ENCODE measurements at places on chromosomes 5 and 9. TPM values are rescaled to one million over a fixed set of nuclear protein-coding genes. Genes with fewer than 3 reads are reported as not detected.

DNA sequence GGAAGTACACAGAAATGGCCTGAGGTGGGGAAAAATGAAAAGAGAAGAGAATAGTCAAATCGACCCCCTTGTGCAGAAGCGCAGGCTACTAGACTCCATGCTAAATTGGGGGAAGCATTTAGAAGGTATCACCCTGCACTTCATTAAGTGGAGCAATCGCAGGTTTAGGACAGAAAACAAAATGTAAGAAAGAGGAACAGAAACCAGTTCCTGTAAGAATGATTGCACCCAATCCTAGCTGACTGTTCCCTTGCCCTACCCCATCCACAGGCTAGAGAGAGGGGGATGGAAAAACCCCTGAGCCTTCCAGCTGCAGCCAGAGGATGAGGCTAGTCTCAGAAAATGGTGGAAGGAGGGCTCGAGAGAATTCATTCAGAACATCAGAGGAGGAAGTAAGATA, 23.9 kb upstream of the PPP1R2B start:
- H3K36me3 ChIP-seq = no peaks in the 10 kb centered on the region
- no peak for DNase-seq

ROR2 gene
- 1.5 TPM for total RNA-seq

NXNL2 gene
- not detected for total RNA-seq

IFNA21 gene
- not detected for total RNA-seq

HACD4 gene
- total RNA-seq = 0.12 TPM

DNA sequence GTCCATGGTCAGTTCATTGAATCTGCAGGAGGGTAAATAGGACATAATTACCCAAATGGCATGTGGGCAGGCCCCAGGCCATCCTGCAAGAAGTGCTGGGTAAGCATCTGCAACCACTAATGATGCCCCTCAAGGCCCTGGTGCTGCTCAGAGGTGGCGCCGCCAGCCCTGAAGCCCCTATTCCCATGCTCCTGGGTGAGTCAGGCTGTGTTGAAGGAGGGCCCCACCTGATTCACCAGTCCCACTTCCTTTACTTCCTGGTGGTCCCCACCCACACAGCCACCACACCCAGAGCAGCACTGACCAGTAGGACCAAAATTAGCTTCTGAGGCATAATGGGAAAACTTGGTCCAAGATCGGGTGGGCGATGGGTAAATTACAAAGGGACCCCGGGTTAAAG, 120.4 kb upstream of the SPRY4 start:
- no peak for DNase-seq
- no peak overlapping the region for H3K27ac ChIP-seq
- H3K4me3 ChIP-seq = no peak overlapping the region
- no peaks in the 10 kb centered on the region for H3K27me3 ChIP-seq
- no peaks in the 10 kb centered on the region for H3K36me3 ChIP-seq
- H3K4me1 ChIP-seq = peaks cover 4% of the 10 kb centered on the region

DNA sequence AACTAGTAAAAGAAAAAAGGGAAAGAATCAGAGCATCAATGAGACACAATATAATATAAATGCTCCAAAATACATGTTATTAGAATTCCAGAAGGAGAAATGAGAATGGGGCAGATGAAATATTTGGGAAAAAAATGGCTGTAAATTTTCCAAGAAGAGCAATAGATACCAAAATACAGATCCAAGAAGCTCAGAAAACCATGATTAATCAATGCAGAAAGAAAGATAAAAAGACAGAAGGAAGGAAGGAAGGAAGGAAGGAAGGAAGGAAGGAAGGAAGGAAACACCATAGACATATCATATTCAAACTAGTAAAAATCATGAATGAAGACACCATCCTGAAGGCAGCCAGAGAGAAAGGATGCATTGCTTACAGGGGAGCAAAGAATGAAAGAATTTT, 920.9 kb downstream of the EFNA5 start:
- DNase-seq = no peak
- no peak overlapping the region for H3K27ac ChIP-seq
- no peaks in the 10 kb centered on the region for H3K36me3 ChIP-seq
- H3K4me3 ChIP-seq = no peak overlapping the region
- H3K4me1 ChIP-seq = no peaks in the 10 kb centered on the region
- no peaks in the 10 kb centered on the region for H3K27me3 ChIP-seq

- H3K27me3 ChIP-seq = no peaks in the 10 kb centered on the region
- peaks cover 25% of the 10 kb centered on the region for H3K4me1 ChIP-seq
- no peak overlapping the region for H3K4me3 ChIP-seq
- no peak for DNase-seq
- no peaks in the 10 kb centered on the region for H3K36me3 ChIP-seq
- no peak overlapping the region for H3K27ac ChIP-seq
Measured at GRCh38 chr5:160957312-160957861, 105.4 kb upstream of the ATP10B start.

DNA sequence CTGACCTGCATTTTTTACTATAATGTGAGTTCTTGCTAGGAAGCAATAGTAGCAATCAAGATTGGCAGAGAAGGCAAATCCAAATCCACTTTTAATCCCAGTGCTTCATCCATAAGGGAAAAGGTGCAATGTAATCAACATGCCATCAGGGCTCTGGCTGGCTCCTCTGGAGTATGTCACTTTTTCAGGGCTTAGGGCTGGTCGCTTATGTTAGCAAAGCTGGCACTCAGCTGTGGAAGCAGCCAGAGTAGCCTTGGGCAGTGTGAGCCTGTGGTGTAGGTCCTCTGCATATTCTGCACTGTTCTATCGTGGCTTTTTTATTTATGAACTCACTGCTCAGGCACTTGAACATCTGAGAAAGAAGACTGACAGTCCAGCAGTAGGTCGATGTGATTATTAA, 16.1 kb downstream of the ACTBL2 start:
- no peak for DNase-seq
- no peaks in the 10 kb centered on the region for H3K36me3 ChIP-seq
- no peaks in the 10 kb centered on the region for H3K27me3 ChIP-seq
- no peaks in the 10 kb centered on the region for H3K4me1 ChIP-seq
- H3K4me3 ChIP-seq = no peak overlapping the region

- DNase-seq = no peak
- no peaks in the 10 kb centered on the region for H3K27me3 ChIP-seq
- no peak overlapping the region for H3K27ac ChIP-seq
- no peak overlapping the region for H3K4me3 ChIP-seq
- no peaks in the 10 kb centered on the region for H3K4me1 ChIP-seq
Measured at GRCh38 chr5:156735477-156735876, 114.6 kb upstream of the PPP1R2B start.

- H3K4me3 ChIP-seq = no peak overlapping the region
- no peaks in the 10 kb centered on the region for H3K27me3 ChIP-seq
- no peak overlapping the region for H3K27ac ChIP-seq
- DNase-seq = peak; percentile 51
- H3K4me1 ChIP-seq = peaks cover 7% of the 10 kb centered on the region
Measured at GRCh38 chr5:76372323-76373054, 30.6 kb upstream of the IQGAP2 start.

DNA sequence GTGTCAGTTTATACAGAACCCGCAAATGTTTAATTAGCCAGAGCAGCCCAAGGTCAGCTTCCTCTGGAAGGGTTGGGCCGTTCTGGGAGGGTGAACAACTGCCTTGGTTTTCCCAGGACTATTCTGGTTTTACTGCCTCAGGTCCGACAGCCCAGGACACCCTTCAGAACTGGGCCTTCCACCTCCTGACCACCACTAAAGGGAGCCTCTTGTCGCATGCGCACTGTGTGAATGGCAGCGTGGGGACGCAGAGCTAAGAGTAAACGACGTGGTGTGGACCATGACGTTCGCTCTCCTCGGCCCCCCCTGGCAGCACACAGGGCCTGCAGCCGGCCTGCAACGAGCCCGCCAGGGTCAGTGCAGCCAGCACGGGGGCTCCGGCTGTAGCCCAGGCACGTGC, 214.9 kb downstream of the FANCC start:
- H3K36me3 ChIP-seq = peaks cover 3% of the 10 kb centered on the region
- peak overlapping the region; percentile 41 for H3K27ac ChIP-seq
- no peak overlapping the region for H3K4me3 ChIP-seq
- DNase-seq = peak; percentile 30
- peaks cover 42% of the 10 kb centered on the region for H3K4me1 ChIP-seq

IRGM gene
- not detected for total RNA-seq

All from pancreas (tissue), 10 donors.